ENCODE measurements at places on chromosomes 7 and 10.

DNA sequence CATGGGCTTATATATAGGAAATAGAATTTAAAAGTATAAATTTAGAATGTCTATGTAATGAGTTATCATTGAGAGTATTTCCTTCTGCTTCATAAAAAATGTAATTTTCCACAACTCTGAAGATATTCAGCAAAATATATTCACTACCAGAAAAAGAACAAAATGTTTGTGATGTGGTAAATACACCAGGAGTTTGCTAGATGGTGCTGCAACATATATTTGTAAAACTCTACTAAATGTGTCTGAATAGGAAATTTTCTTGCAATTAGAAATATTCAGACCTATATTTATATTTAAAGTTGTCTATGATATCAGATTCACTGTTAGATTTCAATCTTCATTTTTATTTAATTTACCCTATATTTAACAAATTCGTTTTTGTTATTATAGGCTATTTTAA is 201.1 kb downstream of the PPP1R3A start:
- no peak for DNase-seq

- DNase-seq = no peak
Observed at GRCh38 chr7:15005672-15006071, 103.1 kb upstream of the DGKB start.

- DNase-seq = no peak
Observed at GRCh38 chr10:3272300-3272699, 99.7 kb upstream of the PITRM1 start.

- peak; percentile 27 for DNase-seq
Observed at GRCh38 chr10:61835069-61835945, 66.2 kb upstream of the ARID5B start.

DNA sequence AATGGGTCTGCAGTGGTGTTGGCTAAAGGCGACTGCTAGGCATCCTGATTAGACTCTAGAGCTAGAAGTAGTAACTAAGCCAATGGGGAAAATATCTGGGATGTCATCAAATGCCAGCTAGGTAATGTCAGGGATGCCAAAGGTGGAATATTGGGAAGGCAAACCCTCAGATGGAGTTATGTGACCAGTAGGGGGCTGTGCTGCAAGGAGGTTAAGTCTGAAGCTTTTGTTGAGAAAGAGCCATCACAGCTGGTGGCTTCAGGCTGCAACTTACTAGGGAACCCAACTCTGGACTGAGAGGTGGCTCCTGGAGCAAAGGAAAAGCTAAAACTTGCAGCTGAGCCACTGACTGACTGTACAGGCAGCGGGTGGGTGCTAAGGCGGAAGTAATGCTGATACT is 576.9 kb upstream of the GHITM start:
- no peak for DNase-seq

- DNase-seq = no peak
Observed at GRCh38 chr7:111954474-111955381, 251.5 kb downstream of the DOCK4 start.

DNA sequence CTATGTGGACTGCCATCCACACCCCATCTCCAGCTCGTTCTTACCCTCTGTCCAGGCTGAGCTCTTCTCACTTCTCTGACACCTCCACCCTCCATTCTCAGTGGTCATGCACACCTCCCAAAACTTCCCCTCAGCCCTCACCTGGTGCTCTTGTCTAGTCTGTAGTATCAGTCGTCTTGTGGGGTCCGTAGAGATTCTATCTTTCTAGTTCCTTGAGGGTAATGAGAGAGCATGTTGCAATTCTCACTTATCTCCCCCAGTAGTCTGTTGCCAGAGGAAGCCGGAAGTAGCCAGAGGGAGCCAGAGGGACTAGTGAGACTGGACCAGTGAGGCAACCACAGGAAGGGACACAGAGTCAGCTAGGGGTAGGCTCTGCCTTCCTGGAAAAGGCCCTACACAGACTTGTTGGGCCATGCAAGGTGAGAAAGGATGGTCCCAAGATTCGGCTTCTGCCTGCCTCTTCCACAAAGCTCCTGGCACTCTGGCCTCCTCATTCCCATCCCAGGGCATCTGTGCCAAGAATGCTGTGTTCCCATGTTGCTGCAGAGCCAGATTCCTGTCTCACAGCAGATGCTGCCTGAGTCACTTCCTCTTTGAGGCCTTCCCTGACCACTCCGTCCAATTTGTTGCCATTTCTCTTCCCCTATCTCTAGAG is 50.6 kb upstream of the DUSP5 start:
- peak; percentile 49 for DNase-seq

DNA sequence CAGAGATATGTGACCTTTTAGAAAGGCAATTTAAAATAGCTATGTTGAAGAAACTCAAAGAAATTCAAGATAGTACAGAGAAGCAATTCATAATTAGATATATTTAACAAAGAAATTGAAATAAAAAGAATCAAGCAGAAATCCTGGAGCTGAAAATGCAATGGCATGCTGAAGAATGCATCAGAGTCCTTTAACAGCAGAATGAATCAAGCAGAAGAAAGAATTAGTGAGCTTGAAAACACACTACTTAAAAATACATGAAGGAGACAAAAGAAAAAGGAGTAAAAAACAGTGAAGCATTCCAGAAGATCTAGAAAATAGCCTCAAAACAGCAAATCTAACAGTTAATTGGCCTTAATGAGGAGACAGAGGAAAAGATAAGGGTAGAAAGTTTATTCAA is 20.0 kb downstream of the ZPBP start:
- no peak for DNase-seq

GRCh38 chr10:84075226-84076046 is 63.9 kb upstream of the GHITM start:
- DNase-seq = no peak

- no peak for DNase-seq
Observed at GRCh38 chr7:69631131-69631530, 32.9 kb downstream of the AUTS2 start.

- DNase-seq = peak; percentile 60
Observed at GRCh38 chr10:68471586-68472408, at the start of gene DNA2. TSS of gene DNA2 (minus strand) at chr10:68471973. CDS start at chr10:68471864, 109 bp downstream.

GRCh38 chr7:124754576-124755268 is 10.9 kb downstream of the GPR37 start:
- DNase-seq = no peak

- DNase-seq = no peak
Observed at GRCh38 chr7:91411060-91411459, 146.8 kb downstream of the FZD1 start.

GRCh38 chr7:28674359-28674782 is 262.1 kb downstream of the CREB5 start:
- DNase-seq = no peak

Data from NCI-H446 (cell line).